ENCODE measurements at places on chromosomes 2 and 18.

GRCh38 chr2:120442541-120442922, 96.6 kb downstream of the INHBB start:
- DNase-seq = no peak

- no peak for DNase-seq
Observed at GRCh38 chr18:42105394-42105793, 150.4 kb downstream of the PIK3C3 start.

- no peak for DNase-seq
Observed at GRCh38 chr2:160299540-160299939, 99.5 kb upstream of the ITGB6 start.

DNA sequence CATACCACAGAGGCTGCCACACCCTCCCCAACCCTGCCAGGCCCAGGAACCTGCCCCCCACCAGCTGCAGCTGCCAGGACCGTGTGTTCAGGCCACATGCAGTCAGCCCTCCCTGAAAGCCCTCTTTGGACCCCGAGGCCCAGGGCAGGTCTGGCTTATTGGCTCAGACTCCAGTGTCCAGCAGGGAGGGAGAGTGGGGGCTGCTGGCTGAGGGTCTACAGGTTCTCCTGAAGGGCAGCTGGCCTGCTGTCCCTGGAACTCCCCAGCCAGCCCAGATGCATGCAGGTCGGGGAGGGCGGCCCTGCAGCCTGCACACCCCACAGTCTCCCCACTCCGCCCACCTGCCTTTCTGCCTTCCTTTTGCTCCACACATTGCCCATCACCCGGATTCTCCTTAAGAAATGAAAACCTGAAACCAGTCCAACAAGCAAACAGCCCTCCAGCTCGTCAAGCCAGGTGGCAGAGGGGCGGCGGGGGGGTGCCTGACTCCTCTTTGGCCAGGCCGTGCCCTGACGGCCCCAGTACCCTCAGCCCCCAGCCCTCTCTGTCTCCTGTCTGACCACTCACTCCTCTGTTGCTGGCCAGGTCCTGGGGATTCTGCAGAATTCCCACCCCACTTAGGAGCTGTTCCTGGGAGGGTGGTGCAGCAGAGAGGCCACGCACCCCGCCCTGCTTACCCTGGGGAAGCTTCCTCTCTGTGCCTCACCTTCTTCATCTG, 18.0 kb downstream of the GPR35 start:
- DNase-seq = no peak

Data from DMS79 (cell line).